ENCODE measurements at places on chromosomes 7 and 10.

DNA sequence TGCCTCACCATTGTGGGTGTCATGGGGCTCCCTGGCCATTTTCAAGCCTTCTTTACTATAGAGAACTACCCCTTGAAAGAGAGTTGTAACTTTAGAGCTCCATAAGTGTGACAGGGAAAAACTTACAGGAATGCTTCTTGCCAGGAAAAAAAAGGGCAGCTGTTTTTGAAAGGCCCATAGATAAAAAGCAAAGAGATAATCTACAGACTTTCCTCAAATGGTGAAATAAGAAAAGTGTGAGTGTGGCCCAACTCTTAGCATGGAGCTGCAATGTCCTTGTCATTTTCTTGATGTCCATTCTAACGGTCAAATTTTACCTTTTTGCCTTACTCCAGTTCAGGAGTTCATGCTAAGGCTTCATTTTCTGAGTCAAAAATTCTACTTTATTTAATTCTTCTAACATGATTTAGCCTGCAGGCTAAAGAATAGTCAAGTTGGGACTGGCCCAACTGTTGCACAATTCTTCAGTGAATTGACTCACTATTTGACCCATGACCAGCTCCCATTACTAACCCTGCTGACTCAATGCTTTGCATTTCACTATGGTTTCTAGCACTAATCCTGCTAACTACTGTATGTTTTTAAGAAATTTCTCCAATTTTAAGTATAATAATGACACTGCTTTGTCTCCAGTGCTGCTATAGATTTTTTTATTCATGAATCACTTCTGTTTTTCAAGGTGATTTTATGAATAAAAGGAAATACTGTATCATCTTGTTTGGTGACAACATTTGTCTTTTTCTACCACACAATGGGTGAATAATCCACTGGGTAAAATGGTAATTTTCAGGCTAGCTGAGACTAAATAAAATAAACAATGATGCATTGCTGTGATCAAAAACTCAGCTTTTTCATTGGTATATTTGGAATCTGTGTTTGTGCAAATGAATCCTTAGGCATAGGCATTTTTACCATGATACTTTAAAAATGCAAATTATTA, 41.4 kb upstream of the SGCE start:
- no peak for DNase-seq

DNA sequence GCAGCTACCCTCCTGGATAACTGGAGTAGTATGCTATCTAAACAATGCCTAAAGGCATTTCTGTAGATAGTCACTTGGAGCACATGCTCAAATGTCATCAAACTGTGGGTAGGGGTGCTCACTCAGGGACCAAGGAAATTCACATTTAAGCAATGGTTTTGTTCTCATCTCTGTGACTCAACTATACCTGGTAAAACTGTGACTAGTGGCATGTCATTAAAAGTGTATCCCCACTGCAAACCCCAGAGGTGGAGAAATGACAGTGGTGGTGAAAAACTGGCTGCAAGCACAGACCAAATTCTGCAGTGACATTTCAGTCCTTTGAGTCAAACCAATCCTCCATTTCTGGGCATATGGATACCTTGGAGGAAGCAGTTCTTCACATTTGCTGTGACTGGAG, 134.2 kb upstream of the EFCAB10 start:
- no peak for DNase-seq

DNA sequence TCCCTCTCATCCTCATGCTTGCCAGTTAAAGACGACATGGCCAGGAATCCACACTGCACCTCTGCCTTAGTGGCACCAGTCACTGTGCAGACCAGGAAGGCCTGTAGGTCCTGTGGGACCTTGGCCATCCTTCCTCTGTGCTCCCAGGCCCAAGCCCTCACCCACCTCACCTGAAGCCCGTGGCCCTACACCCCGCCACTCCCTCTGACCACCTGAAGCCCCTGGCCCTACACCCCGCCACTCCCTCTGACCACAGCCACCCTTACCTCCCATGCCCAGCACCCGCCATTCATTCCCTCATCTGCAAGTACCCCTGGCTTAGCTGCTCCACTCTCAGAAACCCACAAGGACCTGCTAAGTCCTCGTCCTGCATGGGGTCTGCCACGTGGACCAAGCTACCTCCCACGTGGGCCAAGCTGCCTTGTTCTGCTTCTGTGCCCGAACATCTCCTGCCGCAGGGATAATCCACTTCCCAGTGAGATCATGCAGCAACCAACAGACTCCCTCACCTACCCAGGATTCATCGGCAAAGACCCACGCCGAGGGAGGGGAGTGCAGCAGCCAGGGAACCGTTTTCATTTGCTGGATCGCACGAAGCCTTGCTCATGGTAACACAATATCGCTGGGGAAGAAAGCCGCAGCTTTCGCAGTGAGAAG, 151.2 kb downstream of the TCERG1L start:
- no peak for DNase-seq

- no peak for DNase-seq
Observed at GRCh38 chr7:73345951-73346350, 18.0 kb downstream of the FKBP6 start.

DNA sequence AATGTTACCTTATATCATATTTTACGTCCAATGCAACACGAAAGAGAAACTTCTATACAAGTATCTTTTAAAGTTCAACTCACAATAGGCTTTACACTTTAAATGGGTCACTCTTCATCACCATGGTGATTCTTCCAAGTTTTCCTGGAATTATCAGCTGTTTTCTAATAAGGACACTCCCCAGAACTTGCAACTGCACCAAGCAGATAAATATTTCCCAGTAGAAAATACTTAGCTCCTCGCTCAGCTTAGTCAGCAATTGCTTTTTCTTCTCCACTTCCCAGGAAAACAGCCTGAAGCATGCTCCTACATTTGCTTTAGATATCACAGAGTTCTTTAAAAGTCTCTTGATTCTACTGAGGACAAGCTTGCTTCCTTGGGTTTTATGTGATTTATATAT, 25.7 kb upstream of the ADD3 start:
- no peak for DNase-seq

DNA sequence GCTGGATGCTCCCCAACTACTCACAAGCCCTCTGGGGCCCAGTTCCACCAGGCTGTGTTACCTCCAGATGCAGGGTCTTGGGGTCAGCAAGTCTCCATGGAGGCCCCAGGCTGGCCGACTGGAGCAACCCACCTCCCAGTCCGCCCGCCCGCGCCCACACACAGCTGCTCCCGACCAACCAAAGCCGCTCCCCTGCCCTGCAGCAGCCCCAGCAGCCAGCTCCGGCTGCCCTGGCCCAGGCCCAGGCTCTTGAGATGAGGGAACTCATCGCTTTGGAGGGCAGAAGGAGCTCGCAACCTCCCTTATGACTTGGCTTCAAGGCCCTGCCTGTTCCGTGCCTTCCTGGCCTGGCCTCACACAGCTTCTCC, 47.2 kb downstream of the LRRC20 start:
- DNase-seq = no peak
